ENCODE measurements at places on chromosomes 2 and 18.
A peak's percentile ranks its signal among the peaks of the same experiment; 100 is the strongest.

DNA sequence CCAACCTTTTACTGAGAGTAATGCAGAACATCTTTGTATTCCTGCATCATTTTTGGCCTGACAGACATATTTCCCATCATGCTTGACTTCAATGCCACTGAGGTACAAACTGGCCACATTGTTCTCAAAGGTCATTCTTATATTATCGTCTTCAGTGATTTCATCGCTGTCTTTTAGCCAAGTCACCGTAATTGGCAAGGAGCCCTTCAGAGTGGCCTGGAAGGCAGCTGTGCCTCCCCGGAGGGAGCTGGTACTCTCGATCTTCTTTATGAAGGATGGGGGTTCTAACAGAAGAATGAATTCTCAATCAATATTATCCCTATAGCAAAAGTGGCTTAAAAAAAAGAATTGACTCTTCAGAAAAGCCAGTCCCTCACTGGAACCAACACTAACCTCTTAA lies 75.9 kb downstream of the TTN start:
- no peak for DNase-seq

- no peak for DNase-seq
Measured at GRCh38 chr2:126893606-126894005, 5.1 kb upstream of the TEX51 start.

GRCh38 chr2:49210191-49210590 lies 55.9 kb upstream of the FSHR start:
- no peak for DNase-seq

- no peak for DNase-seq
Measured at GRCh38 chr2:41489638-41490037, 558.2 kb upstream of the PKDCC start.

DNA sequence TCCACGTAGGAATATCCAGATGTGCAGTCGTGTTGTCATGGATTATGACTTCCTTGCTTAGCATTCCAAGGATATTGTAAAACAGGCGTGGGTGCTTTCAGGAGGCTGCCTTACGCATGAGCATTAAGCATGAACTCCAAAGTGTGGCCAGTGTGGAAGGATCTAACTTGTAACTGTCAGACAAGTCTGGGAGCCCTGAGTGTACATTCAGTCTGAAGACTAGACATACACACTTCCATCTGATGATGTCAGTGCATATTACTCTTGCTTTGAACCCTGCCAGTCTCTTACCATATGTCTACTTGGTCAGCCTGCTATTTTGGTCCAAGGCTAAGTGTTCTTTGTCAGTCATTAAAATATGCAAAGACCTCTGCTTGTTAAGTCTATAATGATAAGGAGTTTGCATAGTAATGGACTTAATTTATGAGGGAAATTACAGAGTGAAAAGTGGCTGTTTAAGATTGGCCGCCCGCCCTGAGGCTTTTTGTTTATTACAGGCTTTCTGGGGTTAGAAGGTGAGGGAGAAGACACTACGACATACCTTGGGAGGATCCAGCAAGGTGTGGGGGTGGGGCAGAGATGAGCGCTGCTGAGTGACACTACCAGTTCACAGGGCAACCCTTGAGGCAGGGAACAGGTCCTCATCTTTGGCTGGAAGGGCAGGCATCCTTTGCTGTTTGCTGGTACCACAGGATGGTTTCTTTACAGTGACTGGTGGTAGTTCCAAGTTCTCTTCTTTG lies 48.3 kb downstream of the CABLES1 start:
- no peak for DNase-seq

DNA sequence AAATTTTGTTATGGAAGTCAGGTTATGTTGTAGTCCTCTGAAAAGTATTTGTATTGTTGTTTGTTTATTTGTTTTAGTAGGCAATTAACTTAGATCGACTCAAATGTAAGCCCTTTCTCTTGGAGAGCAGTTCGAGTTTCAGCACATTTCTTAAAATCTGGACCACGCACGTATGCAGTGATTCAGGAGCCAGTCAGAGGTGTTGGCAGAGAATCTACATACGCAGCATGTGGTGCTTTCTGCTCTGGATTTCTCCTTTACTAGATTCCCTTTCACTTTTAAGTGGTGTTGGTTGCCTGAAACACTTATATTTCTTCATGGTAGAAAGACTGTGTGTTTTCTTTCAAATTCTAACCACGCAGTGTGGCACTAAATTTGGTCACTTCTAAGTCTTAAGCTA lies 773.9 kb upstream of the LRATD1 start:
- no peak for DNase-seq

DNA sequence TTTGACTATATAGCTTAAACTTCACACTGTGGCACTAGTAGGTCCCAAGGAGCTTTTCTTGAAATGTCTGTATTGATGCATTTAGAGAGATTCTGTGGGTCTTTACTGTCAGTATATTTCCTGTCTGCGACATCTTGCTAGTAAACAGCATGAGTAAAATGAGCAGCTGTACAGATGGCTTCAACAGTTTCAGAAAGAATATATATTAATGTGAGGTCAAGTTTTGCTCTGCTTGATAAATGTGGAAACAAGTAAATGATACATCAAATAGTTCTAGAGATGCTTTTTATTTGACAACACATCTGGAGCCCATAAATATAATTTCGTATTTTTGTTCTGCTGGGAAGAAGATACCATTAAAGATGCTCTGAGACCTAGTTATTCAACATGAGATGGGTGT lies 310.9 kb upstream of the COL3A1 start:
- DNase-seq = no peak

DNA sequence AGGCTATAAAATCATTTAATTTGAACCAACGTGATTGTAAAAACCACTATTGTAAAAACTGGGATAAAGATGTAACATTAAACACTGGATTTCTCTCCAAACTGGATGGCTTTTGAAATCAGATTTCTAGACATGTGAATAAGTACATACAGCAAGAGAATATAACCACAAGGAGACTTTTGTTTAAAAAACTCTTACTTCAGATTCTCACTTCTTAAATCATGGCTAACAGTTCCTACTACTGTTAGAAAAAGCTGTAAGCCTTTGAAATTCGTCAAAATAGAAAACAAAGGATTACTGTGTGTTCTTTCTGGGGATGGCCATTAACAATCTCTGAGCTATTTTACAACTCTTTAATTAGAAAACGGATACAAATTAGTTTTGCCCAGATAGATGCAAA lies 39.4 kb upstream of the SH3BP4 start:
- no peak for DNase-seq

GRCh38 chr2:68103030-68103708 lies 40.4 kb upstream of the C1D start:
- no peak for DNase-seq

- DNase-seq = no peak
Measured at GRCh38 chr2:184877909-184878308, 279.6 kb downstream of the ZNF804A start.

DNA sequence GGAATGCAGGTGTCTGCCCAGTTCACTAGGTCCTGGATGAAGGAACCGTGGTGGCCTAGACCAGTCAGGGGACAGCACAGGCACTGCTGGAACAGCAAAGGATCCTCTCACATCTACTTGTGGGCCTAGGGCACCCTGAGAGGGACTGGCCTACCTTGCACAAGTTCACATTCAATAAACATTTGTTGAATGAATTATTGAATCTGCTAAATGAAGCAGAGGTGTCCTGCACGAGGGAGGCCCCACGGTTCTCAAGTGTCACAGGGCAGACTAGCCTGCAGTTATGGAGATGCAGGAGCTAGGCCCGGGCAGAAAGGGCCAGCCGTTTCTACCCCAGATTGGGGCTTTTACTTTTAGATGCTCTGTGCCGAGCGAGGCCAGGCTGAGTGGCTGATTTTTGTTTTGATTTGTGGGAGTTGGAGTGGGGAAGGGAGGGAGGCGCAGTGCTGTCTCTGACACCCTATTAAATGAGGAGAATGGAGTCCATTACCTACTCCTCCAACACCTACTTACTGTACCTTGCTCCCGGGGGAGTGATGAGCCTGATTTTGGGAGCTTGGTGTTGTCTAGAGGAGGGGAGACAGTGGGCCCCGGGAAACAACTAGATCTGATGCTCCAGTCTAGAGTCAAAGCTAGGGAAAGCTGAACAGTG lies 18.4 kb downstream of the SH2D6 start:
- DNase-seq = peak; percentile 77

- no peak for DNase-seq
Measured at GRCh38 chr2:21500401-21500945, 376.7 kb downstream of the TDRD15 start.

GRCh38 chr2:17583646-17584045 lies 43.1 kb downstream of the VSNL1 start:
- no peak for DNase-seq

- no peak for DNase-seq
Measured at GRCh38 chr2:101516823-101517690, 42.1 kb upstream of the RFX8 start.

DNA sequence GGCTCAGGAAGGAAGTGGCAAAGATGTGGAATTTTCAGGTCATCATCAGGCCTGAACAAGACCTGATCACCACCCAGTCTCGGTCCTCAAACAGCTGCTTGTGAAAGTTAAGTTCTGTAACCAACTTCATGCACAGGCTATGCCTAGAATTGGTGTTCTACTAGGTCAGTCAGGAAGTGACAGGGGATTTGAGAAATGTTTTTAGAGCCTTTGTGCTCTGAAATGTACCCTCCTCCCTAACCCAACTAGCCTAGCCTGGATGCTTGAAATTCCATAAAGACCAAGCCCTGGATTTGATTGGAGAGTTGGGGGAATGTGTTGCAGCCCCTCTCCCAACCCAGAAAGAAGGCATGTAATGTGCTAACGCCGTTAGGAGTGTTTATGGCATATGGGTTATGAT lies 63.3 kb downstream of the TGOLN2 start:
- no peak for DNase-seq

DNA sequence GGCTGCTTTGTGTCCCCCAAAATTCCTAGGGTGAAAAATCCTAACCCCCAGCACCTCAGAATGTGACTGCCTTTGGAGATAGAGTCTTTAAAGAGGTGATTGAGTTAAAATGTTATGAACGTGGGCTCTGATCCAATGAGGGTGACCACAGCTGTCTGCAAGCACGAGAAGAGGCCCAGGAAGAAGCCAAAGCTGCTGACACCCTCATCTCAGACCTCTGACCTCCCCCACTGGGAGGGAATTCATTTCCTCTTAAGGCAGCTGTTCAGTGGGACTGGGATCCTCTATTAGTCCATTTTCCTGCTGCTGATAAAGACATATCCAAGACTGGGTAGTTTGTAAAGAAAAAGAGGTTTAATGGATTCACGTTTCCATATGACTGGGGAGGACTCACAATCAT lies 544.4 kb downstream of the DCDC2C start:
- DNase-seq = no peak

- no peak for DNase-seq
Measured at GRCh38 chr2:10400568-10400977, 47.6 kb downstream of the ODC1 start.

- no peak for DNase-seq
Measured at GRCh38 chr2:209005371-209005770, 418.5 kb upstream of the MAP2 start.

GRCh38 chr2:66463206-66463755 lies 28.4 kb downstream of the MEIS1 start:
- no peak for DNase-seq

- no peak for DNase-seq
Measured at GRCh38 chr2:43333101-43333655, 106.8 kb upstream of the ZFP36L2 start.

DNA sequence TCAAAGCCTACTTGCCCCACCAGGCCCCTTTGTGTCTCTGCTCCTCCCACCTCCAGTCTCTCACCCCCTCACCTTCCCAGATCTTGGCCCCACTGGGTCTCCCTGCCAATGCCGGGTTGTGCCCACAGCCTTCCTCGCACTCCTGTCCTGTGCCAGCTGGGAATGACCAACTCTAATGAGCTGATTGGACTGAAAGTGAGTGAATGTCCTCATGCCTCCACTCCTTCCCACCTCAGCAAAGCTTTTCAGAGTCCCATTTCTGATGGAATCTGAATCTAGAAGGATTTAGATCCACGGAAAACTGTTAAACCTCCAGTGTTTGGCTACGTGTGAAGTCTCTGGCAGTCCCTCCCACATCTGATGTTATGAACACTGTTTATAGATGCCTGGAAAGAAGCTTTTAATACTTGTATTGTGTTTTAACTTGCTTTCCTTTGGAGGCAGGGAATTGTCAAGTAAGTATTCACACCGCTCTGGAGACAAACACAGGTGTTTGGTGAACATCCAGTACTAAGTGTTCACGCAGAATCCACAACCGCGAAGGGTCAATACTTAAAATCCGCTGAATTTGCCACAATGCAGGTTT lies 103.9 kb downstream of the RTN4 start:
- DNase-seq = peak; percentile 80

GRCh38 chr2:226135861-226136548 lies 663.6 kb downstream of the IRS1 start:
- no peak for DNase-seq

DNA sequence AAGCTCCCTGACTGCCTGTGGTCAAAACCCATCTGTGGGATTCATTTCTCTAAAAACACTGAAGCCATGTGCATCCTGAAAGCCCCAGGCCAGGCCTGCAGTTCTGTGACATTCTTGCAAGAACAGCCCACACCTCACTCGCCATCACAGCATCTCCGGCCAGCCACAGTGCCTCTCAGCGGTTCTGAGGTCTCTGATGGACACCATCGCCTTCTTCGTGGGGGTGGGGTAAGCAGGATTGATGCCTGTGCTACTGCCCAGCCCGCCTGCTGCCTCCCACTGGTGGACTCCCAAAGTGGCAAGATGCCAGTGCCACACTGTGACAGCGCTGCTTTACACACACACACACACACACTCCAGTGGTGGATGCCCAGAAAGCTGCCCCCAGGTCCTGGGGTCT lies 5.2 kb upstream of the PRLH start:
- DNase-seq = no peak

DNA sequence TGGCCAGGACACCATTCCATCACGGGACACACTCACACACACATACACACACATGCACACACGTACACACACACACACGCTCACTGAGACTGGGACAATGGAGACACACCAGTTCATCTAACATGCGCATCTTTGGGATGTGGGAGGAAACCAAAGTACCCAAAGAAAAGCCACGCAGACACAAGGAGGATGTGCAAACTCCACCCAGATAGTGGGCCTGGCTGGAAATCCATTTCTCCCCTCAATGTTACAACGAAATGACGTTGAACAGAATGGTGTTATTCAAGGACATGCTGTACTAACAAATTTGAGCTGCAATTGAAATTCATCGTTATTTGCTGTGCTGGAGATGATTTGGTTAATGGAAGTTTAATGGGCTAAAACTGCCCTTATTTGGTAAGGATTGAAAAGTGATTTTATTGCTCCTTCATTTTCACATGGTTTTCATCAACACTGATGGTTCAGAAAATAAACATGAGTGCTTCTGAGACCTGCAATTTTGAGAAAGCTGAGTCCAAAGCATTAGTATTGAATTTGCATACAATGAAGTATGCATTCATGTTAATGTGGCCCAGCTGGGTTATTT lies 110.0 kb downstream of the KCNE4 start:
- no peak for DNase-seq

GRCh38 chr2:166700079-166700478 lies 188.2 kb upstream of the XIRP2 start:
- DNase-seq = no peak
